ENCODE measurements at places on chromosomes 7 and 10.

DNA sequence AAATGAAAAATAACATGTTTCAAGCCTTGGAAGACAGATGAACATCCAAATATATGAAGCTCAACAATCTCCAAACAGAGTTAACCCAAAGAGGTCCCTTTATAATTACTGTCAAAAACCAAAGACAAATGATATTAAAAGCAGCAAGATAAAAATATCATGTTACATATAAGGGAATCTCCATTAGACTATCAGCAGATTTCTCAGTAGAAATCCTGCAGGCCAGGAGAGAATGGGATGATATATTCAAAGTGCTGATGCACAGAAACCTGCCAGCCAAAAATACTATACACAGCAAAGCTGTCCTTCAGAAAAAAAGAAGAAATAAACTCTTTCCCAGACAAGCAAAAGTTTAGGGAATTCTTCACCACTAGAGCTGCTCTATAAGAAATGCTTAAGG is 41.0 kb downstream of the AASS start:
- no peak for DNase-seq

DNA sequence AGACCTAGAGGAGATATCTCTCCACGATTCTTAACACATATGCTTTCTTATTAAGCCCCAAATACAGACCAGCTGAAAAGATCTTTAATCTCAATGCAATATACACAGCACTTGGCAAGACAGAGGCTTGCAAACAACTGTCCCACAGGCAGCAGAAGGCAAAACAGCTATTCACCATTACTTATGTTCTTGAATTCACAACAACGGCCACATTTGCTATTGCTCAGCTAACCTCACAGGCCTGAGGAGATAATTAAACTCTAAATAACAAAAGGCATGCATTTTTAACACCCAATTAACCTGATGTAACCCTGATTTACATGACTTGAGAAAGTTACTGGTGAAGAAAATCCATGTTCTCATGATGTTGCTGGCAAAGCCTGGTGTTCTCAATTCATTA is 216.4 kb downstream of the CRPPA start:
- no peak for DNase-seq

- no peak for DNase-seq
Observed at GRCh38 chr7:80139236-80139635, 4.6 kb downstream of the GNAI1 start.

GRCh38 chr7:21028599-21028998 is 241.9 kb upstream of the SP8 start:
- no peak for DNase-seq

GRCh38 chr7:94154858-94155257 is 150.7 kb upstream of the BET1 start:
- DNase-seq, result no peak

DNA sequence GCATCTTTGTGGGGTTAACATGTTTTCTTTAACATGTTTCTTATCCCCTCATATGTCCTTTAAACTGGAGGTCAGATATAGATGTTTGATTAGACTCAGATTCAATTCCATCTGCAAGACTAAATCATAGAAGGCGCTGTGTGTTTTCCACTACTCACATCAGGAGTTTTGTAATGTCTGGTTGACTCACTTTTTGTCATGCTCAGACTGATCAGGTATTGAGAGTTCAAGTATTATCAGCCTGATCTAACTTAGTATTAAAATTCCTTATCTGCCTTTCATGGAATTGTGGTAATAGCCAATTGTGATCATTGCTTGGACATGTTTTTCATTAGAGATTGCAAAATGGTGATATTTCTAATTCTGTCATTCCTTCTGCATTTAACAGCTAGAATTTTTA is 30.2 kb downstream of the ENTPD7 start:
- no peak for DNase-seq

- no peak for DNase-seq
Observed at GRCh38 chr10:31467791-31468535, 148.9 kb downstream of the ZEB1 start.

- DNase-seq, result no peak
Observed at GRCh38 chr7:7720750-7721621, 2.6 kb upstream of the RPA3 start.

GRCh38 chr10:109475711-109476421 is 447.4 kb downstream of the XPNPEP1 start:
- no peak for DNase-seq

- no peak for DNase-seq
Observed at GRCh38 chr10:51918440-51918839, 219.0 kb upstream of the CSTF2T start.

- no peak for DNase-seq
Observed at GRCh38 chr10:23399701-23400144, 39.2 kb upstream of the OTUD1 start.

Measured in SIG-M5 (cell line).